ENCODE measurements at places on chromosomes 16 and 17.

DNA sequence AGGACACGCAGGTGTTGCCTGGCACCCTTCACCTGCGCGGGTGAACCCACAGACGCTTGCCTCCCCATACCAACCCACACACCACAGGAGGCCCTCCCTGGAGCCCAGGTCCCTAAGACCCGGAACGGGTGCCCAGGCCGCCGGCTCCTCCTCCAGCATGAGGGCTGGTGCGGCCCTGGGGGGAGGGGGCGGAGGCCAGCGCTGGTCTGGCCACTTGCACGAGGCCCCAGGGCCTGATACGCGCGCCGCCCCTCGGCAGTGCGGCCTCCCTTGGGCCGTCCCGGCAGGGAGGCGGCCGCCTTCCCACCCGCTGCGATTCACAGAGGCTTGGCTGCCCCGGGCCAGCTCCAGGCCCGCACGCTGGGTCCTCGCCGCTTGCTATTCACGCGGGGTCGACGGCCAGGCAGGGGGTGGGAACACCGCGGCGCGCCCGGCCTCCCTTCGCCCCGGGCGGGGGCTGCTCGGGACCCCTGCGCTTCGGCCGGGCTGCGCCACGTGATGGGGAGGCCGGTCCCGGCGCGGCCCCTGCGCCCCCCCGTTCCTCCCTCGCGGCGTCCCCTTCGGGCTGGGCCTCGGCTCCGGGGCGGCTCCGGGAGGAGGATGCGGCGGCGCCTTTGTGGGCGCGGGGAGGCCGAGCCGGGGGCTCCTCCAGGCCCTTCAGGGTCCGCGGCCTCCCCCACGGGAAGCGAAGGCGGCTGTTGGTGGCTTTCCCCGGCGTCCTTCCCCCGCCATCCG is 685 bp downstream of the FASN start:
- DNase-seq, result peak; percentile 51

GRCh38 chr17:8673612-8674011 is 43.1 kb upstream of the MYH10 start:
- no peak for DNase-seq

- no peak for DNase-seq
Observed at GRCh38 chr17:81428121-81428515, 32.9 kb downstream of the BAHCC1 start.

- DNase-seq, result no peak
Observed at GRCh38 chr16:20674684-20675487, 22.6 kb downstream of the ACSM1 start.

GRCh38 chr16:78639775-78640174 is 540.3 kb downstream of the WWOX start:
- no peak for DNase-seq

GRCh38 chr16:67931712-67932461 is at the start of gene CTRL:
TSS of gene CTRL (minus strand) at chr16:67931862. CDS start at chr16:67931852, 10 bp downstream.
- no peak for DNase-seq

GRCh38 chr17:74840989-74841666 is 18.6 kb downstream of the GRIN2C start:
- no peak for DNase-seq

- no peak for DNase-seq
Observed at GRCh38 chr16:1859650-1860049, 12.3 kb downstream of the MEIOB start.

DNA sequence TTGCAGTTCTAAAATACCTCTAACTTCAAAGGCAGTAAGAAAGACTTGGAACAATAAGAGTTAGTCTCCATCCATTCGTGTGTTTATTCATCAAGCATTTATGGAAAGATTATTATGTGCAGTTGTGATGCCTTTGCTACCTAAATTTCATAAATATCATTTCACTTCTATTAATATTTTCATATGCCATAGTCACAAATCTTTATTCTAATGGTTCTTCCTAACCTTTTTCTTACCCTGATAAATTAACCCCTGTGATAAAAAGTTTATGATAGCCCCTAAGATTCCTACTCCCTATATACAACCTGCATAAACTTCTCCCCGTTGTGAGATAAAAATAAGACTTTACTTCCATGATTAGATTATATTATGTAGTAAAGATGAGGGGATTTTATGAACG is 94.9 kb downstream of the BRIP1 start:
- DNase-seq, result no peak

GRCh38 chr16:53892155-53892554 is 188.2 kb downstream of the FTO start:
- DNase-seq, result peak; percentile 3

- no peak for DNase-seq
Observed at GRCh38 chr17:7806587-7806986, 27.4 kb upstream of the KDM6B start.

DNA sequence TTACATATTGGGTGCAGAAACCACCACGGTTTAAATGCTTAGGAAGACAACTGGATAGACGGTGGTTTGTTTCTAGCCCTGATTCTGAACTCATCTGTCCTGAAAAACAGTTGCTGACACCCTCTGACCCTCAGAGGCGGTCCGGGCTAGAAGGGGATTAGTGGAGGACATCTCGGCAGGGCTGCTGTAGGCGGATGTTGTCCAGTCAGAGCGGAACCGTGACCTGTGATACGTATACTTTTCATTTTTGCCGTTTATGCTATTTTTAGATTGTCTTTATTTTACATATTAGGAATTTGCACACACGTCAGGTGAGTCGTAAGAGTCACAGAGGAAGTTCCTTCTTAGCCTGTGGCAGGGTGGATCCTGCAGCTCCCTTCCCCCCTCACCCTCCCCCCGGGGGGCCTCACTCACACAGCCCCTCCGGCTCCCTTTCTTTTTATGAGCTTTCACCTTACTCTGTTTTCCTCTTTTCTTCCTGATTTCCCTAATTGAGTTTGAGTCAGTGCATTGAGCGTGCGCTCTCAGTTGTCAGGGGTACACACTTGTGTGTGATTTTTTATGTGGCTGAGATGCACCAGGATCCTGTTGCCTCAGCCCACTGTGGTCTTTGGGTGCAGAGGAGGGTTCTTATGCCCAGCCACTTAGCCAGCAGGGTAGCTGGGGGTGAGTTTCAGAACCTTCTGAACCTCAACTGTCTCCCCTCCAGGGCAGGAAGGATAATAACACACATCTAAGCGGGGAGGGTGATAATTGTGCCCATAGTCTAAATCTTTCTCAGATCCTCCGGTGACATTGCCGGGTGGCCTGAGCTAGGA is 211.1 kb upstream of the CHMP6 start:
- peak; percentile 44 for DNase-seq

DNA sequence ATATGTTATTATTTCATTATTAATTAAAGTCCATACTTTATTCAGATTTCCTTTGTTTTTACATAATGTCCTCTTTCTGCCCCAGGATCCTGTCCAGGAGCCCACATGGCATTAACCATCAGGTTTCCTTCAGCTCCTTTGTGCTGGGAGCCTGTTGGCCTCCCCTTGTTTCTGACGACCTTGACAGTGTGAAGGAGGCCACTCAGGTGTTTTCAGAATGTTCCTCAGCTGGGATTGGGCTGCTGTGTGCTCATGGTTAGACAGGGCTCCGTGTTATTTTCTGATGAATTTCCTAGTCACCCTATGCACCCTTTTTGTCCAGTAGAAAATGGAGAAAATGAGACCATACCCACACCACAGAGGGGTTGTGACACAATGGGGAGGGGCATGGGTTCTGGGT is 281.0 kb upstream of the FOXF1 start:
- DNase-seq, result no peak

DNA sequence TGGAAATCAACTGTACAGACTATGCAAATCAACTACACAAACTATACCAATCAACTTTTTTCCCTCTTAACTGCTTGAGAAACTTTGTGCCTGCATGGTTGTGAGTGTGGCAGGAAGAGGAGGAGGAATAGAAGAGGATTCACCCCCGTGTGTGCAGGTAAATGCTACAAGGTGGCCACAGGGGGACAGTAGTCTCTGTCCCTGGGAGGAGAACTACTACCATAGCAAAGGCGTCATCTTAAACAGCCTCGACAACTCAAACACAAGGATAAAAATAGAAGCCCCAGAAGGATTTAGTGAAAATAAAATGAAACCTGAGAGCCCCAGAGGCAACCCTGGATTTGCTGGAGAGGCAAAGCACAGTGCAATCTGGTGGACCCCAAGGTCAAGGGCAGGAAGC is 199.5 kb upstream of the DYNLRB2 start:
- no peak for DNase-seq

DNA sequence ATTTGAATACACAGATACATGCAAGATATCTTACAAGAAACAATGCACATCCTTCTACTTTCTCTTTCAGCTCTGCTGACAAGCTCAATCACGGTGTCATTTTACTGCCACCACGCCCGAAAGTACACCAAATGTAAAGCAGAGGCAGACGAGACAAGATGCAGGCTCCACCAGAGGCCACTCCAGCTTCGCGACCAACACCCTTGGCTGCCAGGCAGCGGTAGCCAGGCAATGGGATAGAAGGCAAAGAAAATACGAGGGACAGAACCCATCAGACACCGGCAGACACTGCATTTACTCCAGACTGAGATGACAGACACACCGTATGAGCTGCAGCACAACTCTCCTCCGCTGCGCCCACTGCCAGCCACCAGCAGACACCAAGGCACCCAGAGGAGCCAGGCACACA is 41.0 kb downstream of the USP22 start:
- no peak for DNase-seq

DNA sequence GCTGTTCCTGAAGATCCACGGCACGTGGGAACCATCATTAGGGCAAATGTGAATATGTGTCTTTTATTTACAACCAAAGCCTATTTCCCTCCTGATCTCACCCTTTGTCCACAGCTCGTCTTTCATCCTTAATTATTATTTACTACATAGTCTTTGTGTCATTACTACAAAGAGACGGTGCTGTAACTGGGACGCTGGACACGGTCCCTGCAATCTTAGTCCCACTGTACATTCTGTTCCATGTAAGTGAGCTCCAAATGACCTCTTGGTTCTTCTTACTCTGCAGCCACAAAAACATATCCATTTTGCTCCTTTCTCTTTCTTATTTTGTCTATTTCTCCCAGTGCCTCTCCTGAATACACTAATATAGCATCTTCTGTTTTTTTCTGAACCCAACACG is 12.7 kb upstream of the KRT23 start:
- no peak for DNase-seq

- no peak for DNase-seq
Observed at GRCh38 chr16:86117756-86118155, 218.8 kb downstream of the IRF8 start.

DNA sequence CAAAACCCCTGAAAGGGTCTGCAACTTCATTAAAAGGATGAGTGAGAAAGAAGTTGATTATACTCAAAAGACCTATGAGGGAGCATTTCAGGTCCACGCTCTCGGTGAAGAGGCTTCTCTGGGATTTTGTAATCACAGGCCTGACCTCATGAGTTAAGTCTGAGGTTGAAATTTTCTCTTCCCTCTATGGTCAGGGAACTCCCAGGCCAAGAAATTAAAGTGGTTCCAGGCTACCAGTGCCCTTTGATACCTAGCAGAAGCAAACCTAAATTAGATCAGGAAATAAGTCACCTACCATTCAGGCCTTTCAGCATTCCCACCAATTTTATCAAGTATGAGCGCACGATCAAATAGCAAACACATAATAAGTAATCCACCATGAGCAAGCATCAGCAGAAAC is 27.9 kb downstream of the MBTD1 start:
- no peak for DNase-seq

GRCh38 chr16:4290236-4290830 is 17.5 kb upstream of the TFAP4 start:
- no peak for DNase-seq

GRCh38 chr17:17702449-17703139 is 21.3 kb downstream of the RAI1 start:
- no peak for DNase-seq

DNA sequence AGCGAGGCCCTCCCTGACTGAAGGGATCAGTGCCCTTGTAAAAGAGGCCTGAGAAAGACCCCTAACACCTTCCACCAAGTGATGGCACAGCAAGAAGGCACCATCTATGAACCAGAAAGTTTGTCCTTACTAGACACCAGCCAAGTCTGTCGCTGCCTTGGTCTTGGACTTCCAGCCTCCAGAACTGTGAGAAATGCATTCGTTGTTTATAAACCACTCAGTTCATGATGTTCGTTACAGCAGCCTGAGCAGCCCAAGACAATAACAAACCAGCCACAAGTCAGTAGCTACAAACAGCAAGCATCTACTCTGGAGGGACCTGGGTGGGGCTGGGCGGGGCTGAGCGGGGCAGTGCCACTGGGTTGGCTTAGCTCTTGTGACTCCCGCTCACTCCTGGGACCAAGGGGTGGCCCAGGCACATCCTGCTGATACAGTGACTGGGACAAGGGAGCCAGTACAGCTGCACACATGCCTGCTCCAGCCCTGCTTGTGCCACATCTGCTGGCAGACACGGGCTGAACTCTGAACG is 234.9 kb downstream of the IRF8 start:
- DNase-seq, result no peak

DNA sequence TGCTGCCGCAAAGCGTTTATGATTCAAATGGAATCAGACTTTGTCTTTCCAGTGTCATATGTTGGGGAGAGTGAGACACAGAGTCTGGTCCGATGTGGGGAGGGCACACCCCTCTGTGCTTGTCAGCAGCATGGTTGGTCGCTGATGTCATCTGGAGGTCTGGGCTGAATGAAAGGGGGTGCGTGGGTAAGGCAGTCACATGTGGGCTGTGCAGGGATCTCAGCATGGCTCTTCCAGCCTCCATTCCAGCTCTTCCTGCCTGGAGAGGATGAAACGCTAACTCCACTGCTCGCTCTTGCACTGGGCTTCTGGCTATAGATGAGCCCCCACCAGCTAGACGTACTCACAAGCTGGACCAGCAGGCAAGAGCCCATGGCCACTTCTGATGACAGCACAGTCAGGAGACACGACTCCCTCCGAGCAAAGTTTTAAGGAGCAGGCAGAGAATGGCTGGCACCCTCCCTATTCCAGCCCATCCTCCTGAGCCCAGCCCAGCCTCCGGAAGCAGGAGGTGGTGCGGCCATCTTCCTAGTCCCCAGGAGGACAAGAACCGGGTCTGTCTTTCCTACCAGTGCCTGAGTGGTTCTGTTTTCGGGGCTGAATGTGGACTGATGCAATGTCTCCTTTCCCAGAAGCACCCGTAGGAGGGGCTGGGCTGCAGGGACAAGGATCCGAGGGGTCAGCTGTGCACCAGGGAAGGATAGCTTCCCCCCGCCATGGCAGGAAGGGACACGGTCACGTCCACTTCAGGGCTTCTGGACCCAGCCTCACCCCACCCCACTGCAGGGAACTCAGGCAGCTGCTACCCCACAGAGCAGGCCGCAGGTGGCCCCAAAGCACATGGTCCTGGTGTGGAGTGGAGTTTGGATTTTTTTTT is 41.5 kb upstream of the CBFA2T3 start:
- no peak for DNase-seq

- DNase-seq, result no peak
Observed at GRCh38 chr17:69451416-69452394, 37.2 kb downstream of the MAP2K6 start.

DNA sequence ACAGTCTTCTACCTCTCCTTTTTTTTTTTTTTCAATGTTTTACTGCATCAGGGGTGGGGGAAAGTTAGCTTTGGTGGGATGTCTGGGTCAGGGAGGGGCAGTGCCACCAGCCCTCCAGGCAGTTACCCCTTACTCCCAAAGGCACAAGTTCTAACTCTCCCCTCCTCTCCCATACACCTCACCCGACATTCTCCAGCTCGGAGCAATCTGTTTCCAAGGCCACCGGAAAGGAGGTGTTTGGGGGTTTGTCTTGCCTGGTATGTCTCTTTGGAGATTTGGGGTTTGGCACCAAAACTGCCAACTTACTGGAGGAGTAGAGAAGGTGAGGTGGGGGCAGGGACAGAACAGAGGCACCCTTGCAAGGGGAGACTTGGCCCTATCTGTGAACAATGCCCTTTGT is 4.7 kb downstream of the DLX3 start:
- no peak for DNase-seq

Measured in stimulated activated CD4-positive, alpha-beta T cell treated with anti-CD3 and anti-CD28 coated beads, Interleukin-4, amount 100 ng/mL, for 4 hours (primary cell).